H4 (cell line): ENCODE measurements at places on chromosomes 4 and X.

- DNase-seq, result no peak
Observed at GRCh38 chr4:3225071-3225850, 23.7 kb upstream of the MSANTD1 start.

DNA sequence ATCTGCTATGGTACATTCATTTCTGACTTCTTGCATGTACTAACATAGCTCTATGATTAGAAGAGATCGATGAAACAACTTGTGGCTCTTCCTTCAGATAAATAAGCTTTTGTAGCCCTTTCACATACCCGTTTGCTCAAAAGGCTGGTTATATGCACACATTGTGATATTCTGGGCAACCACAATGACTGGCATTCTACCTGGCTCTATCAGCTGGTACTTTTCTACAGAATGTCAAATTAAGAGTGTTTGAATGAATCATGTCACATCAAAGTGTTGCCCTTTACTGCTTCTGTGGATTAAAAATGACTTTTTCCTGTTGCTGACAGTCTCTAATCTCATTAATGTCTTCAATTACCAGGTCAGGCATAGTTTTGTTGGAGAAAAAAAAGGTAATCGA, 11.6 kb downstream of the PGRMC1 start:
- no peak for DNase-seq

DNA sequence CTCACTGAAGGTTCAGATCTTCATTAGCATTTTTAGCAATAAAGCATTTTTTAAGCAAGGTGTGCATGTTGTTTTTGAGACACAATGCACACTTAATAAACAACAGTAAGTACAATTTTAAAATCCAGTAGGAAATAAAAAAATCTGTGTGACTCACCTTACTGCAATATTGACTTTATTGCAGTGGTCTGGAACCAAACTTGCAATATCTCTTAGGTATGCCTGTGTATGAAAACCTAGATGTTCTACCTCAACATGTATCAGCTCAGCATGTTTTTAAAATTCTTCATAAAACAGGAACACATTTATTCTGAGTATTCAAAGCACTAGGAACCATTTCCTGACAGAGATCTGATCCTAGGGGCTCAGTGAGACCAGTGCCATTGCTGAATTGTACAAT, 26.7 kb downstream of the NR0B1 start:
- DNase-seq, result no peak

DNA sequence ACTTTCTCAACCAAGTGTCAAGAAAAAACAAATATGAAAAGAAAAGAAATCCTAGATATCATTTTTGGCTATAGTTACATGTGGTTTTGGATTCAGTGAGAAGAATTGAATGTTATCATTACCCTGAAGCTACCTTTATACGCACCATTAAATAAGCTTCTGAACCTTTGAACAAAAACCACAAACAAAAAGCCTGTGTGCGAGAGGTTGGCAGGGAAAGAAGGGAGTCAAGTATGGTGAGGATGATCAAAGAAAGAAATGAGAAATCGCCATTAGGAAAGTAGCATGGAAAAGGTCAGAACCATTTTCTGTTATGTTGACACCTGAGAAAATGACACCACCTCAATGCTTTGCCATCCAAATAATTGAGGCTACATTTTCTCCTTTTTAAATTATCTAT, 1.2 kb upstream of the SLC7A11 start:
- DNase-seq, result peak; percentile 72

DNA sequence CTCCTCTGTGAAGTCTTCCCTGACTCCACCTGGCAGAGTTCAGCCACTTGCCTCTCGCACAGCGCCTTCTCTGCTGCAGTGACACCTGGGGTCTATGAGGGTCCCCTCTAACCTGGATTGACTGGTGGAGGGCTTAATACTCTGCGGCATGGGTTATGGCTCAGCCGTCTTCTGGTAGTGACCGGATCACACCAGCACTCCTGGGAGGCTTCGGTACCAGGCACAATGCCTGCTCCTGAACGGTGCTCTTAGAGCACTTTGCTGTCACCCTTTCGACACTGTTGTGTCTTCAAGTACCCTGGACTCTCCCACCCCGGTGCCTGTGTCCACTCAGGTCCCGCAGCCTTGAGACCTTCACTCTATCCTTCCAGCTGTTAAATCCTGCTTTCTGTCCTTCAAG, 50.0 kb downstream of the C4orf50 start:
- no peak for DNase-seq
